Gastrocnemius medialis (tissue), 4 donors: ENCODE measurements at places on chromosomes 3 and 15.
A peak's percentile ranks its signal among the peaks of the same experiment; 100 is the strongest.

- peak; percentile 17 for DNase-seq
These were observed 33.1 kb downstream of the RAB11A start for GRCh38 chr15:65902373-65902772.

DNA sequence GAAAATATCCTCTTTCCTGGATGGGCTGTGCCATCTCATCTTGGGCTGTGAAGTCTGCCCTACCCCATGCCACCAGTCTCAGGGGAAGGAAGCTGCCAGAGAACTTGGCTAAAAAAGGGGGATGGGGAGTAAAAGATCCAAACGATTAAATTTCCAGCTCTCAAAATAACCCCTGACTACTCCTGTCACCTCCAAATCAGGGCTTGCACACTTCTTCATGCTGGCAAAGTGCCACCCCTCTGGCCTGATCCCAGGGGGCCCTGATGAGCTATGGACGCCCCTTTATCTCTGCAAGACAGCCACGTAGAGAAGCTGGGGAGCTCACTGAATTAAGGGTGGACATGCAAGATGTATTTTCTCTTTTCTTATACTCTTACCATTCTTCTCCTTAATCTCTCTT, 1.2 kb upstream of the MLF1 start:
- DNase-seq = no peak

DNA sequence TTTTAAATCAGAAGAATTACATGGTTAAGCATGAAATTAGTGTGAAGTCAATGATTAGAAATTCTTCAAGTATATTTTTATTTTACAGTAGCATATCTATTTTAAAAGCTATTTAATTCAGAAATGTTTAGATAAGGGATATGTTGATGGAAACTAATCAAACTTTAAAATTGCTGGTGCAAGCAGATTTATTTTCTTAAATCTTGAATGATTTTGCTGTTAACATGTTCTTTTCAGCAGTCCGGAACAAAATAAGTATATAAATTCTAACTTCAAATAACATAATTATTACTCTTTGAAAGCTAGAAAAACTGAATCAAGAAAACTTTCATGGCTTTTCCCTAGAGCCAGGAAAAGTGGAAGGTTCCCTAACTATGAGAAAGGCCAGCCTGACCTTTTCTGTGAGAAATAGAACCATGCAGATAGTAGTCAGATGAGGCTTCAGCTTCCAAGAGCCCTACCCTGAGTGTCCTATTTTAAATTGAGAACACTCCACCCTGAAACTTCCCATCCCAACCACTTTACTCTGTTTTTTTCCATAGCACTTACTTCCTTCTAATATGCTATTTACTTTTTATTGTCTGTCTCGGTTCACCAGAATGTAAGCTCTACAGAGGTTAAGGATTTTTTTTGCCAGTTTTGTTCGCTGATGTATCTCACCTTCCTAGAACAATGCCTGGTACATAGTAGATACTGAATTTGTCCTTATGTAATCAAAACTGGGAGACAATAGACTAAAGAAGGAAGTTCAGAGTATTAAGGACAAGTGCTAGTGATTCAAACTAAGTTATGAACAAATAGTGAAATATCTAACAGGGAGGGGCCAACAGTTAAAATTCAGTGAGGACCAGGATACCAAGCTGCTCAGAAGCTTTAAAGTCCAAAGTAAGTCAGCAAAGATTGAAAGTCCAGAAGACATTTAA, 66.8 kb downstream of the CD200R1L start:
- no peak for DNase-seq

- DNase-seq = no peak
These were observed 6.4 kb downstream of the CMSS1 start for GRCh38 chr3:99823723-99824711.

DNA sequence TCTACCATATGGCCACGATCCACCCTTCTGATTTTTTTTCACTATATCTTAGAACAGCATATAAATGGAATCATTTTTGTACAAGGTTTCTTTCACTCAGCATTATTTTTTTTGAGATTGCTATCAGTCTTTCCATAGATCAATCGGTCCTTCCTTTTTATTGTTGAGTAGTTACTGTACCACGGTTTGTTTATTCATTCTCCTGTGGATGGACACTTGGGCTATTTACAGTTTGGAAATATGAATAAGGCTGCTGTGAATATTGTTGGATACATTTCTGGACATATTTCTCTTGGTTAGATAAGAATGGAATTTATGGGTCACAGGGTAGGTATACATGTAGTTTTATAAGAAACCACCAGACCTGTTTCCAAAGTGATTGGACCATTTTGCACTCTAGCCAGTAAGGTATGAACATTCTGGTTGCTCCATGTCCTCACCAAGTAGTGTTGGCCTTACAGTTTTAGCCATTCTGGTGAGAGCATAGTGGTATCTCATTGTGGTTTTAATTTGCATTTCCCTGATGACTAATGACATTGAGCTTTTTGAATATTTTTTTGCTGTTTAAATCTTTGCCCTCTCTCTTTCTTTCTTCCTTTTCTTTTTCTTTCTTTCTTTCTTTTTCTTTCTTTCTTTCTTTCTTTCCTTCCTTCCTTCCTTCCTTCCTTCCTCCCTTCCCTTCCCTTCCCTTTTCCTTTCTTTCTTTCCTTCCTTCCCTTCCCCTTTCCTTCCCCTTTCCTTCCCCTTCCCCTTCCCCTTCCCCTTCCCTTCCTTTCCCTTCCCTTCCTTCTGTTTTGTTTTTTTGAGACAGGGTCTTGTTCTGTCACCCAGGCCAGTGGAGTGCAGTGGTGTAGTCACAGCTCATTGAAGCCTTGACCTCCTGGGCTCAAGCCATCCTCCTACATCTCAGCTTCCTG, 49.2 kb downstream of the LRRK1 start:
- no peak for DNase-seq

DNA sequence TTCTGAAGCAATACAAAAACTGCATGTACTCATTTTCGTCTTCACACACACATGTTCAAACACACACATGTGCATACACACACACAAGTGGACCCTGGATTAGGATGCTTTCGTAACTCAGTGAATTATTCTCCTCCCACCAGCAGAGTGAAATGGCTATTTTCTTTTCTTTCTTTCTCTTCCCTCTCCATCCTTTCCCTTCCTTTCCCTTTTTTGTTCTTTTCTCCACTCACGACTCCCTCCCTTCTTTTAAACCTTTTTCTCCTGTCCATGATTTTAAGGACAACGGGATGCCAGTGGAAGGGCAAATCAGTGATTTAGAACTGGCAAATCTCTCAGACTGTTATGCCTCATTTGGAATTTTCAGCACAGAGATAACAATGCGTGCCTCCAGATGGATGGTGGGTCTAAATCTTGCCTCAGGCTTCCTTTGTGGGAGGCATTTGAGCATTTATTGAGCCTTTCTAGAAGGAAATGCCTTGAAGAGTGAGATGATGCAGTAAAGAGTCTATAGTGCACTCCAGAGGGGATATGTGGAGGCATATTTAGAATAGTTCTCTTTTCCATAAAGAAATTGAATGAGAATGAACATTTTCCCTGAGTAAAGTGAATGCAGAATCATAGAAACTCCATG, 130.4 kb upstream of the SLC7A14 start:
- DNase-seq = no peak

DNA sequence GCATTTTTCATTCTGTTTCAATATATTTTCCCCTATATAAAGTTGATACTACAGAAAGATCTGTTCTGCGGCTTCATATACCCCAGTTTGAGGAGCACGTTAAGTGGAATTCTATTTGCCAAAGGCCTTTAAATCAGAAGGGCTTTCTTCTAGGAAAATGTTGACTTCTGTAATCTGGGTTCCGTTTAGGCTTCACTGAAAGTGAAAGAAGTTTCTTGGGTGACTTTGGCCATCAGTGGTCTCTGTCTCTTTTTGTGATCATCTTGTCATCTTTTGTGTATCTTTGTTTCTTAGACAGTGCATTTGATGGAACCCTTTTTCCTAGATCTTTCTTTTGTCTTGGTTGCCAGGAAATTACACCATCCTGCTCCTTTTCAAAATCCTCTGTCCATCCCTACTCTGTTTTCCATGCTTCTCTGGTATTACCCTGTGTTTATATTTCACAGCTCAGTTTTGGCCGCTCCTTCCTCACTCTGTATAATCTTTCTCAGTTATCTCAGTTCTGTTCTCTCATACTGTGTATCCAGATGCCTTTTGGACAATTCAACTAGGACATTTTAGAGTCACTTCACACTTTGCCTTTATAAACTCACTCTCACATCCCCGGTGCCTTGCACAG, 40.7 kb upstream of the MAP3K13 start:
- DNase-seq = no peak

GRCh38 chr3:17063596-17063995, 178.8 kb downstream of the PLCL2 start:
- no peak for DNase-seq

DNA sequence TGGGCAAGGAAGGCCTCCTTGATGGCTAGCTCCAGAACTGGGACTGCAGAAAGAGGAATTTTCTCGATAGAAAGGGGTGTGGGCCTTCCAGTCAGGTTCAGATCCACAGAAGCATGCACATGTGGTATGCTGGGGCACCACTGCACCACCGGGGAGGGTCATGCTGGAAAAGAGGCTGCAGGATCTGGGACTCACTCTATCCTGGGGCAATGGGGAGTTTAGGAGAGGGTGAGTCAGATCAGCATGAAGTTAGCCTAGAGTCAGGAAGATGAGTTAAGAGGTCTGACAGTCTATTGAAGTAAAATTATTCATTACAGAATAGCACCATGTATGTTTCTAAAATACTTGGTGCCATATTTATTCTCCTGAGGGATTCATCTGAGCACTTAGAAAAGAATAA, 130.2 kb upstream of the TOPAZ1 start:
- no peak for DNase-seq

- no peak for DNase-seq
These were observed 14.3 kb upstream of the DENND4A start for GRCh38 chr15:65806397-65806796.

GRCh38 chr15:83435782-83436181, 11.4 kb upstream of the SH3GL3 start:
- no peak for DNase-seq

DNA sequence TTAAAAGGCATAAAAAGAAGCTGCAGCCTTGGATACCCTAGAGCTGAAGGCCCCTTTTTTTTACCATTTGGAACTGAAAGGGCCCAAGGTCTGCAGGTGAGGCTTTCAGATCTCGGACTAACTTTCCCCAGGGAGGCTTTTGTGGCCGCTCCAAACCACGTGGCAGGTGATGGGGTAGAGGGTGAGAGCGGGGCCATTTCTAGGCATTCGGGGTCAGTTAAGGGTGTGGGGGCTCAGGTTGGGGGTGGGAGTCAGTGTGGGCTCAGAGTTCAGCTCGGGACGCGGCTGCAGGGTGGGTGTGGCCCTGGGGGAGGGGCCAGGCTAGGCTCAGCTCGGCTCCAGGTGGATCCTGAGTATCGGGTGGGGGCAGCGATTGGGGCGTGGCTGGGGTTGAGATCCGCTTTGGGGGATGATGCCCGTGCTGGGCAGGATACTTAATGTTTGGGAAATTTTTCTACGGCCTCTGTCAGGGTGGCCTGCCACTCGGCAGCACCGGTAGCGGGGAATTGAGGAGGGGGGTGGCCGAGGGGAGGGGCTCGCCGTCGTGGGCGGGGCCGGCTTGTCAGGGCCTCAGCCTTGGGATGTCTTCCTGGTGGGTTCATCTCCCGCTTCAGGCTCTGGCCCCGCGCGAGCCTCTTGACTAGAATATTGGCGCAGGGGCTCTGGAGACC, 2.5 kb downstream of the KLF13 start:
- no peak for DNase-seq

DNA sequence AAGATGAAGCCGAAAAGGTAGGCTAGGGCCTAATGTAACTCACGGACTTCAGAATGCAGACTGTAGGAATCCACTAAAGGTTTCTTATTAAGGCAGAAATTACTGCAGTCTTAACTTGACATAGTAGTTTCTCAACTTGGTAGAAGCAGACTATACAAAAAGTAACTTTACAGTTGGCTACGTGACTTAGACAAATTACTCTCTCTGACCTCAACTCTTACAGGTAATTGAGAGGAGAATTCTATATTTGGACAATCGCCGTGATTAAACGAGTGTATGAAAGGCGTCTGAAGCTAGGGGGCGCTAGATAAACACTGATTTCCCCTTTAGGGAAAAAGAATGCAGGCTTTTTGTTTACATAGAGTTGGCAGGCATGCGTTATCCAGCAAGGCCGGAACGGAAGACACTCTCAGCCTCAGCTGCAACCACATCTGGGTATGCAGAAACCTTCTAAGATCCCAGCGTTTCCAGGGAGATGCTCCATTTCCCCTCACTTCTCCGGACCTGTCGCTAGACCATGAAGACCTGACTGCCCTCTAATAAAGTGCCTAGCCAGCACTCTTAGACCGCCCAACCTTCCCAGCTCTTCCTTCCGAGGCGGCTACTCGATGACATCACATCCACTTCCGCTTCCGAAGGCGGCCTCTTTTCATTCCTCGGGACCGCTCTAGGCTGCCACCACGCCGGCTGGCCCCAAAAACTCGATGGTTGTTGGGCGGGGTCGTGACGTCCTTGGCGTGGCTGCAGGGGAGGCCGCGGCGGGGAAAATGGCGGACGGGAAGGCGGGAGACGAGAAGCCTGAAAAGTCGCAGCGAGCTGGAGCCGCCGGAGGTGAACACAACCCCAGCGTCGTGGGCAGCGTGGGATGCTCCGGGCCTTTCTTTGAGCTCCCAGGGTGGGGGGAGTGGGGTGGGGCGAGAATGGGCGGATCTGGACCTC, at the start of gene PCNP:
PCNP (plus strand) TSS at position 732 of the 939 bp plus-strand sequence; CDS start at position 768, 36 bp downstream.
- peak; percentile 98 for DNase-seq

- peak; percentile 37 for DNase-seq
These were observed 37.1 kb upstream of the SLC4A7 start for GRCh38 chr3:27521179-27521871.

DNA sequence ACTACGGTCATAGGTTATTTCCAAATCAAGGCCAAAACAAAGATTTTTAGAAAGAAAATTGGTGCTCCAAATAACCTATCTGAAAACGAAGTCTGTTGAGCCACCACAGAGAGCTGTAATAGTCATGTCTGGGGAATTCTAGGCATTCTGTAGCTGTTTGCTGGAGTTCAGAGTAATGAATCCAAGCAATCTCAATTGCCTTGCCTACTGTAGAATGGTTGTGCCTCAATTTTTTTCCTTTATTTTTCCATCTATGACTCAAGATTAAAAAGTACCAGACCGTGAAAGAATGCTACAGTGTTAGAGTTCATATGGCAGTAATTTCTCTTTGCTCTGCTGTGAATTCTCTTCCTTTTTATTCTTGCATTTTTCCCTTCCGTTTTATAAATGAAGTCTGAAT, 1007.2 kb upstream of the ALCAM start:
- no peak for DNase-seq

DNA sequence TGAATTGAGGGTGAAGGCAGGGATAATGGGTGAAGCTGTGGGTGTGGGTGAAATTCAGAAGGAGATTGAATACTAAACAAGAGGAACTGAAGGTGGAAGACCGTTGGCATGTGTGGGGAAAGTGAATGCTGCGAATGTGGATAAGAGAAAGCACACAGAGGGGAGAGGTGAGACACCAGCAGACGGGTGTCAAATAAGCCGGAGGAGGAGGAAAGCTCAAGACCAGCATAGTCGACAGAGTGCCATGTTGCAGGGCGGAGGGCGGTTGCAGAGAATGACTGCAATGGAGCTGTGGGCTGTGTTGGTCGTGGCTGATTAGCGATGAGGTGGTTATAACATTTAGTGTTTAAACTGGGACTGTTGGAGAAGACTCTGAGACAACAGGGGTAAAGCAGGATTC, 16.4 kb upstream of the HCN4 start:
- no peak for DNase-seq
